ENCODE measurements at places on chromosomes 5 and 9. TPM values are rescaled to one million over a fixed set of nuclear protein-coding genes. Genes with fewer than 3 reads are reported as not detected.

PRDM9 gene
- not detected for polyA plus RNA-seq

LURAP1L gene
- polyA plus RNA-seq, result 59.9 TPM

MTREX gene
- polyA plus RNA-seq, result 67.6 TPM

DNAI1 gene
- polyA plus RNA-seq, result 7.4 TPM

CCDC171 gene
- polyA plus RNA-seq, result 12.3 TPM

IFNA2 gene
- not detected for polyA plus RNA-seq

GABRA6 gene
- polyA plus RNA-seq, result not detected

DPYSL3 gene
- 67.5 TPM for polyA plus RNA-seq

ARL14EPL gene
- polyA plus RNA-seq, result not detected

TMEM215 gene
- polyA plus RNA-seq, result not detected

THBS4 gene
- 5.7 TPM for polyA plus RNA-seq

PROB1 gene
- 0.65 TPM for polyA plus RNA-seq

DNA sequence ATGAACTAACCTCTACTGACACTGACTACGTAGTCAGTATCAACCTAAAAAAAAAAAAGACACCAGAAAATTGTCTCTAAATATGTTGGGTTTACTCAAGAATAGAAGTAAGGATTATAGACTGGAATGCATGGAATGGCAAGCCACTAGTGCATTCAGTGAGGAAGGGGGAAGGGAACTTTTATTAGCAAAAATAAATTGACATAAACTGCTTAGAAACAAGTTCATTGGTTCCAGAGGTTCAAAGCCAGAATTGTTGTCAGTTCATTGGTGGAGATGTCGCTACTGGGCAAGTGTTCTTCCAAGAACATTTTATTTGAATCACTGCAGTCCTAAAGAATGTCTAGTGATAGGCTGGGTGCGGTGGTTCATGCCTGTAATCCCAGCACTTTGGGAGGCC lies 26.1 kb upstream of the AOPEP start:
- DNase-seq, result no peak

GRCh38 chr5:2001300-2001699 lies 118.6 kb upstream of the IRX4 start:
- no peak for DNase-seq

- peak; percentile 32 for DNase-seq
Measured at GRCh38 chr5:98768160-98768959, 5.1 kb upstream of the RGMB start.

- DNase-seq, result no peak
Measured at GRCh38 chr5:139368613-139369012, 14.5 kb downstream of the SLC23A1 start.

- DNase-seq, result no peak
Measured at GRCh38 chr5:135133698-135134515, 99.9 kb upstream of the PITX1 start.

DNA sequence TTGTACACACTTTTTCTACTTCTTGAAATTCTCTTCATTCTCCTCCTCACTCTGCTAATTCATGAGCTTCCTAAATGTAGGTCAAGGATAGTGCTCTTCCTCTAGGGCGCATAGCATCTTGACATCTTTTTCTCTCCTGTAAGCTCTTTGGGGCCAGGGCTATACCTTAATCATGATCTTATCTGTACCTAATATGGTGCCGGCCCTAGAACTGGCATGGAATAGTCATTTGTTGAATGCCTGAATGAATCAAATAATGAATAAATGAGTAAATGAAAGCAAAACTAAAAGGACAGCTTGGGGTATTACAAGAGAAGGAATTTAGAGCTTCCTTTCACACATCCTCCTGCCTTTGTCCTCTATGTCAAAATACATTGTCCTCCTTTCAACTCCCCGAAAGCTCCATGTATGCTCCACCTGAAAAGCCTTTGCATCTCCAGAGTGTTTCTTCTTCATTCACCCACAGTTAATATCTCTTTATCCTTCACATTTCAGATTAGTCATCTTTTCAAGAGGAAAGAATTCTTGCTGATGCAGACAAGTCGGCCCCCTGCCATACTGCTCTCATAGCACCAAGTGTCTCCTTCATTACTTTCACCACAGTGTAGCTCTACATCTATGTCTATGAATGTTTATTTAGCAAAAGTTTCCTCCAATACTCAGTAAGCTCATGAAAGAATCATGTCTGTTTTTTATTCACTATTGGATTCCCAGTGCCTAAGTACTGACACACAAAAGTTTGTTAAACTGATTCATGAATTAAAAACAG lies 16.4 kb upstream of the PPP2R2B start:
- no peak for DNase-seq

- DNase-seq, result no peak
Measured at GRCh38 chr5:67065696-67066095, 130.9 kb downstream of the CD180 start.

DNA sequence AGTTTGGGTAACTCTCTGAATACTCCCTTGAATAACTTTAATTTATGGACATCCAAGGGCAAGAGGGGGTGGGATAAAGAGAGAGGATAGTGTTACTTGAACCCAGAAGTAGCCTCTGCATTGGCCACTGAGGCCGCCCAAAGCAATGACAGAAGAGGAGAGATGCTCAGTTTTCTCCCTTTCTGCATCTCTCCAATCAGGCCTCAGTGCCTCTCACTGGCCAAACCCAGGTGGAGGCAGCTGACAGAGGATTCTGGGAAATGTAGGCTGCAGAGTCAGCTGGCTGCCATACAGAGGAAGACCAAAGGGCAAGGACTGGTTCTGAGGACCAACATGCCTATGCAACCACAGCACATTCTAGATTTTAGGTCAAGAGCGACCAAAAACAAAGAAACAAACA lies 719.4 kb downstream of the MAT2B start:
- DNase-seq, result no peak

GRCh38 chr9:71202931-71203330 lies 81.5 kb upstream of the TRPM3 start:
- DNase-seq, result no peak

DNA sequence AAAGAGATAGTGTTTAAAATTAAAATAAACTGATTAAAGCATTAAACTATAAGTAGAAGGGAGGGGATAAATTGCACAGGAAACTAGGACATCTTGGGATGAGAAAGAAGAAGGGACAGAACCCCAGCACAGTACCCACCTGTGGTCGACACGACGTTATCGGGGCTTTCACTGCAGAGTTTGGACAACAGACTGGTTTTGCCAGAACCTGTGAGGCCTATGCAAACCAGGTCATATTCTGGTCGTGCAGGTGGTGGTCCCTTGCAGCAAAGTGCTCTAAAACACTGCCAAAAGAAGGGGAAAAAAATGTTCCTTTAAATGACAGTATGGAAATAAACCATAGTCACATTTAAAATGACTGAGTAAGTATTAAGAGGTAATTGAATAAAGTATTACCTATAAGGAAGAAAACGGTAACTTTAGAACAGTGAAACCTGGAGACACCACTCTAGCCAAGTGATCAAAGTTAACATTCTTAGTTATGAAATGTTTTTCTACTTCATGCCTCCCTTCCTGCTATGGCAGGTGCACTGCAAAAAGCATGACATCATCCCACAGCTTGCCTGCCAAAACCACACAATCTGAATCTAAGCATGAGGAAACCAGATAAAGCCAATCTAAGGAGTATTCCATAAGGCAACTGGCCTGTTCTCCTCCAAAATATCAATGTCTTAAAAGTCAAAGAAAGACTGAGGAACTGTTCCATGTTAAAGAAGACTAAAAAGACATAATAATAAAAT lies 138.6 kb downstream of the ARL15 start:
- no peak for DNase-seq

- DNase-seq, result no peak
Measured at GRCh38 chr5:103264508-103264907, 5.9 kb downstream of the MACIR start.

DNA sequence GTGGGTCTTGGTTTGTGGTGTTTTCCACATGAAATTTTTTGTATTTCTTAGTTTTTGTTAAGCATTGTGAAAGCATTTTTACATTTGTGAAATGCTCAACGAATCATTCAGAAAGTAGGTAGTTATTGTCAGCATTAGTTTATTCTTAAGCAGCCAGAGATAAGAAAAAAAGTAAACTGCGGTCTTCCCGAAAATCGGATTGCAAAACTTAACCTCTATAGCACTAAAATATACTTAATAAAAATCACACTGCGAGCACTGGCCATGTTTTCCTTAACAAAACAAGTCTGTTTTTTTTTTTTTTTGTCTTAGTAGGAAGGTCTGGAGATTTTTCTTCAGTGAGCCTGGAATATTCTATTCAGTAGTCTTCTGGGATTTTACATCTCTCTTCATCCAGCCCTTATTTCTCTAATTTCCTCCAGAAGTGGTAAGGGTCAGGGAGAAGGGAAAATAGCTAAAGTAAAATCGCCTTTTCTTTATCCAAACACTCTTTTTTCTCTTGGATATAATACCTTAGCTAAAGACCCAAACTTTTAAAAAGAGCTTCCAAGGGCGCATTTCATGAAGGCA lies 289.9 kb downstream of the DMAC1 start:
- DNase-seq, result peak; percentile 53

- no peak for DNase-seq
Measured at GRCh38 chr9:126497660-126498275, 116.0 kb upstream of the LMX1B start.
